Muscle of leg (tissue), 16 donors: ENCODE measurements at places on chromosomes 12 and 14. TPM values are rescaled to one million over a fixed set of nuclear protein-coding genes. Genes with fewer than 3 reads are reported as not detected.
A peak's percentile ranks its signal among the peaks of the same experiment; 100 is the strongest.

DNA sequence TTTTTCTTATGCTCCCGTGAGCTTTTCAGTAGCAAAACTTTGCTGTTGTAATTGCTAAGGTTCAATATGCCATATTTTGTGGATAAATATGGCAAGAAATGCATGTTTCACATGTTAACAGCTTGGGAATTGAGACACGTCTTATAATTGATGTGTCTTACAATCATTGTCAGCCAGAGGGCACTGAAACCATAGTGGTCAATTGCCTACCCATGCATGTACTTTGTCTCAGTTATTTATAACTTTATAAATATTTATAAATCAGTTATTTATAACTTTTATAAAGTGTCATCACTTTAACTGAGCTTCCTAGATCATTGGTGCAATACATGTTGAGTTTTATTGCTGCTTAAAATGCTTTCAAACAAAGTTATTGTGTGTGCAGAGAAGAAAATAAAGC is 82.0 kb downstream of the CATSPERB start:
- DNase-seq: peak; percentile 34

DNA sequence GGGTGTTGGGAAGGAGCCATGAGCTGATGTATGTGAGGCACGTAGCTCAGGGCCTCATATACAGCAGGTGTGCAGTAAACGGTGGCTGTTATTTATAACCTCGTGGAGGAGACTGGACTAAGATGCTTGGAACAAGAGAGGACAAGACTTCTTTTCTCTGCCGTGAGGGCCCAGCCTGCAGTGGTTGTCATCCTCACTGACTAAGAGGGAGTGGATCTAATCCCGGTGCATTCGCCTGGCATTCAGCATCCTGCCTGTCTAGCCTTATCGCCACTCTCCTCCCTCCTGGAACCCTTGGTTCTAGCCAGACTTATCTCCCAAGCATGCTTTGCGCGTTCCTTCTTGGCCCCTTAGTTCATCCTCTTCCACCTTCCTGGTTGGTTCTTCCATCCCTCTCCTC is 3.9 kb downstream of the TSPAN9 start:
- DNase-seq: peak; percentile 33

DNA sequence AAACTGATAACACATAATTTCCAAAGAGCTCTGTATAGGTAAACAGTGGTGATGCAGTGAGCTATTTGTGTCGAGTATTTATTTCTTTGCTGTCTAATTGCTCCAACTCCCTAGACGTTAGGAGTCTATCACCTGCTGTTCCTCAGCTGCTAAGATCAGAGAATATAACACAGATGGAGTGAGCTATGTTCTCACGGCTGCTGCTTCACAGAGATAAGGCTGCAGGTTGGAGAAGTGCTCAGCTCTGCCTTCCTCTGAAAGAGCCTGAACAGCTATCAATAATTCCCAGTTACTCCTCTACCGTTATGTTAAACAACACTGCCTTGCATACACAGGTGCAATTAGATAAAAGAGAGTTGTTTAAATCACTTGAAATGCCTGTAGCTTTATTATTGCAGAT is 103.2 kb upstream of the MDGA2 start:
- no peak for DNase-seq

Gene LALBA
- not detected for polyA plus RNA-seq

- DNase-seq: no peak
These were observed 23.2 kb downstream of the TTC9 start for GRCh38 chr14:70664698-70665447.

Gene KLHDC1
- 3.9 TPM for polyA plus RNA-seq

Gene C12orf54
- polyA plus RNA-seq: 0.51 TPM

Gene REP15
- polyA plus RNA-seq: 1.4 TPM
